ENCODE measurements at places on chromosomes 3 and 15.

DNA sequence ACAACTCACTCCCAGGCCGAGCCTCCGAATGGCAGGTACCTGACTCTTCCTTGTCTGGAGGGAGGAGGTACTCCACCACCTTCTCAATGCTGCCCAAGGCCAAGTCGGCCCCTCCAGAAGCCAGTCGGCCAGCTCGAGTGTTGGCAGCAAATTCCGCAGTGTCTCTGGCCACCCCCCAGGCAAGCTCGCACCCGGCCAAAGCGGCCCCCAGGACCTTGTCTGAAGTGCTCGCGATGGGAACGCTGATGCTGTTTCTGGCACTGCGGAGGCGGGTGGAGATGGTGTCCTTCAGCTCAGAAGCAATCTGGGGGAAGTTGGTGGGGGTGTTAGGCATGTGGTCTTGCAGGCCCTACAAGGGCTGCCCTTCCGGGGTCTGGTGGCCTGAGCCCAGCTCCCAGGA, 9.2 kb downstream of the PLIN1 start:
- DNase-seq, result no peak

DNA sequence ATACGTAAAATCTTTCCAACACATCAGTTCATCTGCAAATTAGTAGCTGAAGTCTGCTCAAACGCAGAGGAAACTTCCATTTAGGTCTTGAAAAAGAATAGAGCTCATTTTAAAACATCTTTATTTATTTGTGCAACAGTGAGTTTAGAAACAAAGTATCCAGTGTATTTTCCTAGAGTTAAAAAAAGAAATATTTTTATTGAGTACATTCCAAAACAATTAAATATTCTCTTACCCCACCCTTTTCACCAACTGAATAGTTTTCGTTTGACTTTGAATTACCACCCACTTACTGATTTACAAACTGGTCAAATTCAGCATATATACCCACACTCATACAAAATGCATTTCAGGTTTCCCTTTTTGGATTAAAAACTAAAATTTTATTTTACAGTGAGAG, 104.7 kb downstream of the ZBTB20 start:
- DNase-seq, result no peak

DNA sequence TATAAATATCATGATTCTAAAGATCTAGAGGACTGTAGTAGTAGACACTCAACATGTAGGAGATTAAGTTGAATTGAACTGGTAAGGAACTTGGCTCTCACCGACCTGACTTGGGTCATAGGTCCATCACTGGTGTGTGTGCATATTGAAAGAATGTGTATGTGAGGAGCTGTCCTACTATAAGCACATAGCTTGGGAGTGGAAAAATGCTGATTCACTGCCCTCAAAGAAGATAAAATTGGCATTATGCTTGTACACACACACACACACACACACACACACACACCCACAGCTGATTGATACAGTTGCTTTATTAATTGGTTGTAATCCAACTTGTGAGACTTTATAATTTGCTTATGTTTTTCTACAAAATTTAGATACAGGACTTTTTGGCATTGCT, 411.0 kb upstream of the NR2F2 start:
- no peak for DNase-seq

DNA sequence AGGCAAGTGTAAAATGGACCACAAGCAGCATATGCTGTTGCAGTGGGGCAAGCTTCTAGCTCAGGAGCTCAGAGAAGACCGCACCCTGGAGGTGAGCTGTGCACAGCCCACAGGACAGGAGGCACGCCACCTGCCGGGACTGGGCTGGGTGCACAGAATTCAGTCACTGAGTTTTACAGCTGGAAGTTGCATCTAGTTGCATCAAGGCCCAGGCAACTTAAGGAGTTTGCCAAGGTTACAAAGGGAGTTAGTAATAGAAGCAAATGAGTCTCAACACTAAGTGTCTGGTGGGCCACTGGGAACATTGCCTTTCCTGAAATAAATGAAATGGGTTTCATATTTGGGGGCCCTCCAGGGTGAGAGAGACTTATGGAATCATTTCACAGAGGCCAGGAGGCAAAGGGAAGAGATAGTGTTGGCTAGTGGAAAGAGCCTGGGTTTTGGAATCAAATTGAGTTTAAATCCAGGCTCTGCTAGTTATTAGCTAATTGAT, 36.0 kb upstream of the TIMP4 start:
- no peak for DNase-seq

DNA sequence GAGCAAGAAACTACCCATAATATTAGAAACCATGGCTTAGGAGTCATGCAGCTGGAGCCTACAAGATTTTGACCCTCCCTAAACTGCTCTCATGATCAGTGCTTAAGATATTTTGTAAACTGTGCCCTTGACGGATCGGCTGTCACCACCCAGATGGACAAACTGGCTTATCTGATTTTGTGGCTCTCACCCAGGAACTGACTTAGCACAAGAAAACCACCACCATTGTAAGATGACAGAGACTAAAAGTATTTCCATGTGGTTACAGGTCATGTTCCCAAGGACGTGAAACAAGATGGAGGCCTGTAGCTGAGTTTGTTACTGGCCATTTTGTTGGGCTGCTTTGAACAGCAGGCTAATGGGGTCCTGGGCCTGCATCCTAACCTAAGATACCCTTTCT, 940.9 kb downstream of the OTOL1 start:
- DNase-seq, result no peak

DNA sequence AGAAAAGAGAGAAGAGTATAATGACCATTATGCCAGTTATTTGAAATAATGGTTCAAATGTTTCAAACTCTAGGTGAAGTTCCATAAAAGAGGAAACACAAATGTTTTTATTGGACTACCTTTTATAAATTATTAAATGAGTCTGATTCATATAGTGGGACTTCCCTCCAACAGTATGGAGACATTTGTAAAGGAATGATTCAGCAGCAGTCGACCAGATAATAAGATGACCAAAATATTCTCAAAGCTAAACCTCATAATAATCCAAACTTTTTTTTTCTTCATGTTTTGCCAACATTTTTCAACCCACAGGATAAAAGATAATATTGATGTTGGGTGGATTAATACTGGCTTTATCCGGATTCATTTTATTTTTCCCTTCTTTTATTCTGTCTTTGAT, 18.8 kb downstream of the TIPARP start:
- peak; percentile 61 for DNase-seq

GRCh38 chr3:112804021-112804420, 42.6 kb downstream of the CD200R1L start:
- DNase-seq, result no peak

DNA sequence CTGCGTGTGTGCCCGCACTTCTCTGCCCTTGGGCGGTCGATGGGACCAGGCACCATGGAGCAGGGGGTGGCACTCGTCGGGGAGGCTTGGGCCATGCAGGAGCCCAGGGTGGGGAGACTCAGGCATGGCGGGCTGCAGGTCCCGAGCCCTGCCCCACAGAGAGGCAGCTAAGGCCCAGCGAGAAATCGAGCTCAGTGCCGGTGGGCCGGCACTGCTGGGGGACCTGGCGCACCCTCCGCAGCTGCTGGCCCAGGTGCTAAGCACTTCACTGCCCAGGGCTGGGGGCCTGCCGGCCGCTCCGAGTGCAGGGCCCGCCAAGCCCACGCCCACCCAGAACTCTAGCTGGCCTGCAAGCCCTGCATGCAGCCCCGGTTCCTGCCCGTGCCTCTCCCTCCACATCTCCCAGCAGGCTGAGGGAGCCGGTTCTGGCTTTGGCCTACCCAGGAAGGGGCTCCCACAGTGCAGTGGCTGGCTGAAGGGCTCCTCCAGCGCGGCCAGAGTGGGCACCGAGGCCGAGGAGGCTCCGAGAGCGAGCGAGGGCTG, 553 bp upstream of the RTP4 start:
- no peak for DNase-seq

- no peak for DNase-seq
Measured at GRCh38 chr15:70788114-70789049, 25.0 kb upstream of the UACA start.

- DNase-seq, result no peak
Measured at GRCh38 chr3:46854555-46854991, 8.7 kb downstream of the MYL3 start.

DNA sequence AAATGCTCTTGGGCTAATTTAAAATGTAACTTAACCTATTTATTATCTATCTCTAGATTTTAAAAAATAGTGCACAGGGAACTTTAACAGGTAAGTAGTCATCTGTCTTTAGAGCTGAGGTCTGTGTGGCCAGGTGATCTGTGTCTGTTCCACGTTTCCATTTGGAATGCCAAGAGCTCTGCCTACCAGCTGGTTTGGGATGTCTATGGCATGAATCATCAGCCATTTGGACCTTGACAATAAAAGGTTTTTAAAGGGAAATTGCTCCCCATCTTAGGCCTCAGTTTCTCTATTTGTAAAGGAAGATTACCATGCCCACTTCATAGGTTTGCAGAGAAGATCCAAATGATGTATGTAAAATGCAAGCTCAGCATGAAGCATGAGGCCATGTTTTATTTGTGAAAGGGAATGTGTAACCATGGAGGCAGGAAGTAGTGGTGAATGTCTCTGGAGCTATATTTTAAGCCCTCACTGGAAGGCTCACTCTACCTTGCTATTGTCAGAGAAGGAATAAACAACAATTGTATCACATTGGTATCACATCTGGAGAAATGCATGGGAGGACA, 548.1 kb upstream of the LMCD1 start:
- DNase-seq, result no peak

- DNase-seq, result peak; percentile 38
Measured at GRCh38 chr3:94234177-94234788, 171.4 kb downstream of the NSUN3 start.

DNA sequence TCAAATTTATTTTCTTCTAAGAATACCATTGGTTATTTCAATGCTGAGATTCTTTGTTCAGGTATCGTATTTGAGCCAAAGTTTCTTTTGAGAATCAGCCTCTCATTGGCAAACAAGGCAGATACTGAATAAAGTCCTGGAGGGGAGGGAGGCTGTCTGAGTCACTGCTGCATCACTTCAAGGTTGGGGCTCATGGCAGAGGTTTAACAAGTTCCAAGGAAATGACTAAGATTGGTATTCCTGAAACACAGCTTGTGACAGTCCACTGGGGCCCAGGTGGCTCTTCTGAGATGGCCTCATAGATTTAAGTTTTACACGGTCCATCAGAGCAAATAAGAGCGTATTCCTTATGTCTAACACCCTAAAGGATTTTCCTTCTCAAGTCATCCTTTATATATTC, 213.8 kb upstream of the STAC start:
- no peak for DNase-seq

GRCh38 chr3:58604031-58604430, 26.8 kb upstream of the FAM107A start:
- no peak for DNase-seq

DNA sequence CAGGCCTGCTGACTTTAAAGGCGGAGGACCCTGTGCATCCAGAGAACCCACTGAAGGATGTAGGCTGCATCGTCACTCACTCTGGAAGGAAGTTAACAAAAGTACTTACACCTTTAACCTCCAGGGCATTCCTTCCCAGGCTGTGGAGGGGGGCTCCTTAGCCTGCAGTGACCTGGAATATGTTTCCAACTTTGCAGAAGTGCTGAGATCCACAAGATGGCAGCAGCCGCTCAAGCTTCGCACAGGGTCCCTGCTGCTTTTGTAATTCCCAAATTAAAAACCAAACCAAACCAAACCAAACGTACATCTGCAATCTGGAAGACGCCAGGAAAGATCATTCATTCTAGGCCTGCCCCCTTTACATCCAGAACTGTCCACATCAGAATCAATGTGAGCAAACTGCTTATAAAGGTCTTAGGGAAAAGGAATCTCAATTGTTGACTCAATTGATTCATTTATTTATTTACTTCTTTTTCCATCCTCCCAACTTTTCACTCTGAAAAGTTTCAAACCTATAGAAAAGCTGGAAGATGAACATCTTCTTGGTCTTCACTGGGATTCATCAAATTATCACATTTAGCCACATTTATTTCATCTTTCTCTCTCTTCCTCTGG, 70.5 kb upstream of the KLHL25 start:
- DNase-seq, result peak; percentile 8

- no peak for DNase-seq
Measured at GRCh38 chr3:95751509-95751908, 1062.9 kb upstream of the EPHA6 start.

- no peak for DNase-seq
Measured at GRCh38 chr3:128597900-128598299, 52.7 kb downstream of the RPN1 start.

- DNase-seq, result no peak
Measured at GRCh38 chr15:99546441-99547100, 19.2 kb upstream of the MEF2A start.

GRCh38 chr3:138941259-138941885, 5.6 kb downstream of the FOXL2 start:
- peak; percentile 58 for DNase-seq

DNA sequence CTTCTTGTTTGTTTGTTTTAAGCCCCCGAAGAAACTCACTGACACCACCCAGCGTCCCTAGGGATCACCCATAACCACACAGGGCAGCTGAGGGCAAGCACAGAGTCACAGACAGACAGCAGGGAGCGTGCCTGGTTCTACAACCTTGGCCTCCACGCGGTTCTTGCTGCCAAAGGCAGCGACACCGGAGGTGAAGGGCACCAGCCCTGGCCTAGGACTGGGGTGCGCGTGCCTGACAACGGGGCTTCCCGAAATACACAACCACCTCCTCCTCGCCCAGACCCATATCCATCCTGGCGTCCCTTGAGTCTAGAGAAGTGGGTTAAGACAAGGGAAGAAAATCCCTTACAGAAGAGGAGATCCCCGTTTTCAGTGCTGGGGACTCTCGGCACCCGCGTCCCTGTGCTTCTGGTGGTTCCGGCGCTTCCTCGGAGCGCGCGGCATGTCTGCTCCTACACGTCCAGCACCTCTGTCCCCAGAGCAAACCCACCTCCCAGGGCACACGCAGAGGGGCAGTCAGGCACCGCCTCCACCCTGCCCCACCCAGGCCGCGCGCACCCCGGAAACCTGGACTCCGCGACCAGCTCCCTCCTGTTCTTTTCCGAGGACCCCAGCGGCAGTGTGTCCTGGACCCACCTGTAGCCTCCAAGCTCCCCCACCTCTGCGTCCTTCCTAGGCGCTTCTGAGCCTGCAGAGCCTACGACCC, 911 bp downstream of the RFTN1 start:
- DNase-seq, result peak; percentile 73

DNA sequence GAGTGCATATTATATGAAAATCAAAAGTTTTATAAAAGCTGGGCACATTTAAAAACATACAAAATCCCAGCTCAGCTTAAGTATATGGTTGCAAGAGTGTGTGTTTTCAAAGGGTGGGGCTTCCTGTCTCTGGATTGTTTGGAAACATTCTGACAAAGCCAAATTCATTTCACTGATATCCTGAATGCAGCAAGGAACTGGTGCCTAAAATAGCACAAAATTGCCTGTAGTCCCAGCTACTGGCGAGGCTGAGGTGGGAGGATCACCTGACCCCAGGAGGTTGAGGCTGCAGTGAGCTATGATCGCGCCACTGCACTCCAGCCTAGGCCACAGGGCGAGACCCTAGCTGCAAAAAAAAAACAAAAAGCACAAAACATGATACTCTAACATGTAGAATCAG, 13.0 kb upstream of the TJP1 start:
- DNase-seq, result no peak

GRCh38 chr3:111107662-111108035, 36.0 kb downstream of the NECTIN3 start:
- no peak for DNase-seq

DNA sequence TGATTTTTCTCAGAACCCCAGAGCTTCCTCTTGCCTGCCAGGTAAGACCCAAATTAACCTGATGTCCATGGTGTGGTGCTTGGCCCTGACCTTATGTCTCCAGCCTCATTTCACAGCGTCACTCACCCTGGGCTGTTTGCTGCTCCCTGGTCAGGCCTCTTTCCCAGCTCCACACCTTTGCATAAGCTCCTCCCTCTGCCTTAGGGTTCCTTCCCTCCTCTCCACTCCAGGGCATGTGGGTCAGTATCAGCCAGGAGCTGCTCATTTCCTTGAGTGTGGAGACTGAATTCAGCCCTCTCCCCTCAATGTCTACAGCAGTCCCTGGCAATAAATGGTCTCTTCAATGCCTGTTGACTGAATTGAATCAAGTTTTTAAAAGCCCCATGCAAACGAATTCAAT, 75.6 kb upstream of the ANKRD34C start:
- no peak for DNase-seq

All from suppressor macrophage treated with lipopolysaccharide for 1 hour (primary cell).